ENCODE measurements at places on chromosomes 12 and 14.

- DNase-seq = no peak
Measured at GRCh38 chr12:63020269-63020668, 85.3 kb upstream of the PPM1H start.

- no peak for DNase-seq
Measured at GRCh38 chr12:96143827-96144565, 50.2 kb upstream of the ELK3 start.

DNA sequence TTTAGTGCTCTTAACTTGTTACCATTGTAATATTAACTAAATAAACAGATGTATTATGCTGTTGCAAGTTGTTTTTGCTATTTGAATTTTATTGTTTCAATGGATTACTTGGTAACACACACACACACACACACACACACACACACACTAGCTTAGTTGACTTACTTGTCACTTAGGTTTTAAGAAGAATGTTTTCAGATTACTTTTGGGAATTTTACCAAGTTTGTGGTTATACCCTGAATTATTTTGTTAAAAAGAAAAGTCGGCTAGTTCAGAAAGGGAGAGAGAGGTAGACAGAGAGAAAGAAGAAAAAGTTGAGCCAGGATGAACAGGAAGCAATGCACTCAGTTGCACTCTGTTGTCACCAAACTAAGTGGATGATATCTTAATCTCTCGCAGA lies 5.3 kb downstream of the SSTR1 start:
- no peak for DNase-seq

GRCh38 chr12:106646472-106646871 lies 63.7 kb downstream of the RFX4 start:
- DNase-seq = no peak

GRCh38 chr12:67630373-67631088 lies 18.0 kb upstream of the DYRK2 start:
- peak; percentile 81 for DNase-seq

DNA sequence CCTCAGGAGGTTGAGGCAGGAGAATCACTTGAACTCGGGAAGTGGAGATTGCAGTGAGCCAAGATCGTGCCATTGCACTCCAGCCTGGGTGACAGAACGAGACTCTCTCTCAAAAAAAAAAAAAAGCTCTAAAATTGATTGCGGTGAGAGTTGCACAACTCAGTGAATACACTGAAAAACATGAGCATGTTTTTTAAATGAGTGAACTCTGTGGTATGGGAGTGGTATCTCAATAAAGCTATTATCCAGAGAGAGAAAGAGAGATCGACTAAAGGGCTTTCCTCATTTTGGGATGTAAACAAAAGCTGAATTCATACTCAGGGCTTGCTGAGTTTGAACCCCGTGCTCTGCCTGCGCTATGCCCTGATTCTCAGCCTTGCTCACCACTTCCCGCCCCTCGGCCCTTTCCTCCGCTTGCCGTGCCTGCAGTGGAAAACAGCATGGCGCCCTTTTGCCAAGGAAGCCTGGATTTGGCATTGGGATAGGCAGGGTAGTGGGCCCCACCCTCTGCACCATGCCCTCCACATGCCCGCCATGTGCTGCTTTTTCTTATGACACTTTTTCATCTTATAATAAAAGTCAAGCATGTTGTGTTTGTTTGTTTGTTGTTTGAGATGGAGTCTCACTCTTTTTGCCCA lies 102.5 kb downstream of the LGMN start:
- no peak for DNase-seq

DNA sequence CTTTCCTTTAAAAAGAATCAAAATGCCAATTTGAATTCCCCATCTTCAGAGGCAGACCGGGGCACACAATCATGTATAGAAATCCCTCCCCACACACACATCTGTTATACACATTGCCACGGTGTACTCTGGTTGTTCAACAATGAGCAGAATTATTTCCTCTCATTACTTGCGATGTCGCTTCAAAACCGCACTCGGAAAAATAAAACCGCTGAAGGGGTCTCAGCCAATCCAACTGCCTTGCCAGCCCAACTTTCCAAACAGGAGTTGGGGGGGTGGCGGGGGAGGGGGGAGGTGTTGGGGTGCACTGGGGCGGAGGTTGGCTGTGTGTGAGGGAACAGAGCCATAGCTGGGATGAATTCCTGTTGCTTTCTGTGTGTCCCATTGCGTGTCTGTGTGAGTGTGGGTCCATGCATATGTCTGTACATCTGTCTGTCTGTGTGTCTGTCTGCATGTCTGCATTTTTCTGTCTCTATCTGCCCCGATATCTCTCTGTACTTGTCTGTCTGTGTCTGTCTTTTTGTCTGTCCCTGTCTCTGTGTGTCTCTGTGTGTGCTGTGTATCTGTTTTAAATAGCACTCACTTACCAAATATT lies 163.6 kb upstream of the TBX3 start:
- no peak for DNase-seq

DNA sequence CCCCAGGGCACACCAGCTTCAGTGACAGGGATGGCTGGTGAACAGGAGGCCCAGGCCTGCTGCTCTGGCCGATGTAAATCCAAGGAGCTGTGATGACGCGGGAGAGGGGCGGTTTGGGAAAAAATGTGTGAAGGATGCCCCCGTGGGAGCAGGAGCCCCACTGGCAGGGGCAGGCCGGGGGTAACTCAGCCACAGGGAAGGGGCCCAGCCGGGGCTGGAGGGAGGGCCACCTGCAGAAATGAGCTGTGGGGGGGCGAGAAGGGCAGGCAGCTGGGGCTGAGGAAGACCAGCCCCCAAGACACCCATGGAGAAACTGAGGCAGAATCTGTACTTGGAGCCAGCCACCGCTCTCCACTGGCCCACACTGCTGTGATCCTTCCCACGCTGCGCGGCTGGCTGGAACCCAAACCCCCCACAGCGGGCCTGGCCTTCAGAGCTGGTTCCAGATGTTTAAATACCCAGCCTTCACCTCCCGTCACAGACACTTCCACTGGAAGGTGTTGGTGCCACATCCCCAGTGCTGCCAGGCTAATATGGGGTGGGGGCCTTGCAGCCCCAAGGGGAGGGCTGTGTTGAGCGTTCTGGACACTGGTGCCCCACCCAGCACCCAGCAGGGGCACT lies 28.5 kb upstream of the ANKRD9 start:
- no peak for DNase-seq

GRCh38 chr14:34161351-34162082 lies 210.6 kb upstream of the EGLN3 start:
- DNase-seq = no peak

DNA sequence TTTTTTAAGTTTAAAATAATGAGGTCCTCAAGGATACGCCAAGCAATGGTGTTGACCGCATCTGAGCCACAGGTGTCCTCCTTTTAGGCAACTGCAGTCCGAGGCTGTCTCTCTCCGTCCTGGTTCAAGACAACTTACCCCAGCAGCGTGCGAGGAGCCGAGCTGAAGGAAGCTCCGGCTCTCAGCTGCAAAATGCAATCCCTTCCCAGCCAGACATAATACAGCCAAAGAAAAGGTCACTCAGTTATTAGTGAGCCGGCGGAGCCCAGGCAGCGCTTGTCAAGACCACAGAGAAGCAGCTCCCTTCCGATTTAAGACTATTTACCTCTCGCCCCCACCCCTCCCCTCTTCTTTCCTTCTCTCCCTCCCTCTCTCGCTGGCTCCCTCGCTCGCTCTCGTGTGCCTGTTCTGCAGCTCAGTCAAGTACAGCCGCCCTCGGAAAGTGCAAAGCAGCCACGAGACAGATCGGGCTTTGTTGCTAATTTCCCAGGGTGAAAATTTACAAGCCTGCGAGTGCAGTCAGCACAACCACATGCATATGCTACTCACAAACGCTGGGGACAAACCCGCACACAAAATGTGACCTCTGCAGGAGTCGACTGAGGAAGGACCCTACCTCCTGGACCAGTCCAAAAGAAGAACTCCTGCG lies 363 bp upstream of the LMO3 start:
- no peak for DNase-seq

DNA sequence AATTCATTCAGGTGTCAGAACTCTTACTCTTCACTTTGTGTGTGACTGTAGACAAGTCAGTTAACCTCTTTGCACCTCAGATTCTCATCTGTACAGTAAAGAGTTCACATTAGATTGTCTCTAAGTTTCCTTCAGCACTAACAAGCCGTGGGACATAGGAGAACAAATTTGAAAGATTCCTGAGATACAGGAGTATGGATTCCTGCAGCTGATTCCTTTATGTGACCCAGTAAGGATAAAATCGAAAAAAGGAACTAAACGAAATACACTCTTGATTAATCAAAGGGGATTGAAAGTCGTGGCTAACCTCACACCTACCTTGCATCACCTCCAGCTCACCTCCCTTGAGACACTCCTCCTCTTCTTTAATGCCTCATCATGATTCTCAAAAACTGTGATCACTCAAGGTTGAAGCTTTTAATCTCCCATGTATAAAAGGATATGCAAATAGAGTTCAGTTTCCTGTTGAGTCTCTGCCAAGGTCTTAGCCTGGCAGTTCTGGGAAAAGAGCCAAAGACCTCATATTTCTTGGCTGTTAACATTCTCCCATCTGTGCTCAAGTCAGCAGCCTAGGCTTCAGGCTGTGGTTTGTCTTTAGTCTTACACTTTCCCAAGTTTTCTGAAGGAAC lies 156.6 kb downstream of the DAD1 start:
- no peak for DNase-seq

DNA sequence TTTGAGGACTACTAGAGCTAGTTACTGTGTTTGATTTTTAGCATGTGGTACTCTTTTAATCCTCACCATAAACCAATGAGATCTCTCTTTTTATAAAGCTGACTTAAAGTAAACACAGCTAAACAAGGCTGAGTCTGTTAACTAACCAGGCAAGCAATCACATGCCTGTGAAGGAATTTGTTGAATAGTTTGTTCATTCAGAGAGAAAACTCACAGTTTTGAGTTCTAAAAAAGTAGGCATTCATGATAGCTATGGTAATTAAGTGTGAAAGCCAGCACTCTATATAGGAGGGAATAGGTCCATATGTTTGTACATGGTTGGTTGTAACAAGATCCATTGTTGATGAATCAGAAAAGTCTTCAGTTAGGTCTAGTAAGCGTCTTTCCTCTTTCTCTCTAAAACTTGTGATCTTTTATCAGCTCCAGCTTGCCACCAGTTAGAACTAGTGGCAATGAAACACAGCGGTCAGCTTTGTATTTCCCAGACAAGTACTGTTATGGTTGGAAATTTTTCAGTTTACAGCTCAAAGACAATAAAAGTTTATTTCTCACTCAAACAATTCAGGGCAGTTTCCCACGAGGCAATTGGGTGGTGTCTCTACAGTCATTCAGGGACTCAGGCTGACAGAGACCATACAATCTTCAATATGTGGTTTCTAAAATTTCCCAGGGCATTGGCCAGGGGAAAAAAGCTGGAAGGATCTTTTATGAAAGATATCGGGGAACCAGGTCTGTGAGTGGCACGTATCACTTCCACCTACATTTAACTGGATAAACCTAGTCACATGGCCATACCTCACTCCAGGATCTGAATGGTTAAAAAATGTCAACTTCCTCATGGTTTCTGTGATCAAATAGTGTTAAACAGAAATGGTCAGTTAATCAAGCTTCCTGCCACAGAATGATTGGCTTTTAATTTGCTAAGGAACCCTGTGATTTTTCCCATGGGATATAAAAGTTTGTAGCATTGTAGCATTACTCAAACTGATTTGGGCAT lies 203.1 kb downstream of the KIF21A start:
- no peak for DNase-seq

DNA sequence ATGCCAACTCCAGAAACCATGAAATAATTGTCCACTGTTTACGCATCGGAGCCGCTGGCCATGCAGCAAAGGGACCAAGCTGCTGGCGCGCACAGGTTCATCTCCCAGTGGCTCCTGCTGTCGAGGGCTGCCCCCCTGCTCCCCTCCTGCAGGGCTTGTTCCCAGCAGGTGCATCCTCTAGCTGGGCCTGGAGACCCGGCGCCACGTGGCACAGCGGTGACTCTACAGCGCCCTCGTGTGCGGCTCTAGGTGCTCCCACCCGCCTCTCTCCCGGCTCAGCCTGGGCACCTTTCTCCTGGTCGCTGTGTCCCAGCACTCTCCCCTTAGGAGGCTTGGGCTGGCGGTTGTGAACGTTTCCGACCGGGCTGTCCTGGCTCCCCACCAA lies 37.5 kb upstream of the INF2 start:
- DNase-seq = no peak

- DNase-seq = no peak
Measured at GRCh38 chr14:58216544-58216943, 16.6 kb downstream of the ACTR10 start.

- no peak for DNase-seq
Measured at GRCh38 chr14:22769369-22769768, 2.9 kb downstream of the OXA1L start.

DNA sequence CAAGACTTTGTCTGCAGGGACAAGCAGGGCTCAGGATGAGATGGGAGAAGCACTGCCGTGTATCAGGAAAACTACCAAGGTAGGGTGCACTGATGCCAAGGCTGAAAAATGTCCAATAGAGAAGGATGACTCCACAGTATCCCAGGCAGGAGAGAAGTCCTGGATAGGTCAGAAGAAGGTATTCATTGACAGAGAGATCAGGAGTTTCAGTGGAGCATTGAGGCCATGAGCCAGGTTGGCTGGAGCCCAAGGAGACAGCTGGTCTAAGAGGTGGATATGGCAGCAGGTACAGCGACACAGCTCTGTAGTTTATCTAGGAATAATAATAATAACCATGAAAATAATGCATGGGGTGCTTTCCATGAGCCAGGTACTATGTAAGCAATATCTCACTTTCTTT lies 180.9 kb downstream of the EXOC5 start:
- no peak for DNase-seq

DNA sequence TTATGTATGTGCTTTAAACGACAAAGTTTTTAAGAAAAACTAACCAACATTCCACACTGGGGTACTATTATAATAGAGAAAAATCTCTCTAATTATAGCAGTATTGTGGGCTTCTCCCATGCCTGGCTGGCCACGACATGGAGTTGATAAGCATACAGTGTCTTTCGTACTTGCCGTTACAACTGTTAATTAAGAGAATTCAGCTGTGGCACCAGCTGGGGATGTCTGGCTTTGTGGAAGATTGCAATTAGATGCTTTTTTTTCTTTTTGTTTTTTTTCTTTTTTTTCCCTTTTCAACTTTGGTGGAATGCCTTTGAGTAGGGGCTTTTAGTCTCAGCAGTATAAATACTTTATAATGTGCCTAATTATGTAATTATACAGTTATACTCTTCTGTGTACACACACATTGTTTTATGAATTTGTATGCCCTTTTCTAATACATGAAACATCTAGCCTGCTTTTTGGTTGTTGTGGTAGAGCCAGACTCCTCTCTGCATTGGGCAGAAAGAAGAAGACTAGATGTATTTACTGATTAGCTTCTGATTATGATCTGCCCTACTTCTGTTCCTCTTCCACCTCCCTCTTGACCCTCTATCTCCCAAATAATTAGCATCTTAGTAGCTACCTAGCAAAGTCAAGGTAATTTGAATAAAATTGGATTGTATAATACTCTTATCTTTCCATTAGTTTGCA lies 76.4 kb downstream of the SUSD6 start:
- no peak for DNase-seq

- DNase-seq = no peak
Measured at GRCh38 chr14:70856851-70857495, 47.7 kb upstream of the MAP3K9 start.

DNA sequence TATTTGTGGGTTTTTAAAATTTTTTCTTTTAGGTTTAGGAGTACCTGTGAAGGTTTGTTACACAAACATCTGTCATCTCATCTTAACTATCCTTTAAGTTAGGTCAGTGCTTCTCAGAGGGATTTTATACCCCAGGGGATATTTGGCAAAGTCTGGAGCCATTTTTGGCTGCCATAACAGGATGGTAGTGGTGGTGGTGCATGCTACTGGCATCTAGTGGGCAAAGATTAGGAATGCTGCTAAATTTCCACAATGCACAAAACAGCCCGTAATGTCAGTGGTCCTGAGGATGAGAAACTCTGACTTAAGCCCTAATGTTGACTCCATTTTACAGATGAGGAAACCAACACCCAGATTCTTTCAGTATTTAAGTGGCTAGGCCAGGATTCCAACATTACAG lies 85.2 kb upstream of the MYF6 start:
- no peak for DNase-seq

All from activated T-helper 1 cell treated with Interleukin-2 at 50 U/mL for 16 hours (primary cell).